CD4-positive, alpha-beta T cell (primary cell): ENCODE measurements at places on chromosomes 7 and 10. TPM values are rescaled to one million over a fixed set of nuclear protein-coding genes. Genes with fewer than 3 reads are reported as not detected.
A peak's percentile ranks its signal among the peaks of the same experiment; 100 is the strongest.

AKR1C8 gene
- 0.28 TPM for total RNA-seq

DNA sequence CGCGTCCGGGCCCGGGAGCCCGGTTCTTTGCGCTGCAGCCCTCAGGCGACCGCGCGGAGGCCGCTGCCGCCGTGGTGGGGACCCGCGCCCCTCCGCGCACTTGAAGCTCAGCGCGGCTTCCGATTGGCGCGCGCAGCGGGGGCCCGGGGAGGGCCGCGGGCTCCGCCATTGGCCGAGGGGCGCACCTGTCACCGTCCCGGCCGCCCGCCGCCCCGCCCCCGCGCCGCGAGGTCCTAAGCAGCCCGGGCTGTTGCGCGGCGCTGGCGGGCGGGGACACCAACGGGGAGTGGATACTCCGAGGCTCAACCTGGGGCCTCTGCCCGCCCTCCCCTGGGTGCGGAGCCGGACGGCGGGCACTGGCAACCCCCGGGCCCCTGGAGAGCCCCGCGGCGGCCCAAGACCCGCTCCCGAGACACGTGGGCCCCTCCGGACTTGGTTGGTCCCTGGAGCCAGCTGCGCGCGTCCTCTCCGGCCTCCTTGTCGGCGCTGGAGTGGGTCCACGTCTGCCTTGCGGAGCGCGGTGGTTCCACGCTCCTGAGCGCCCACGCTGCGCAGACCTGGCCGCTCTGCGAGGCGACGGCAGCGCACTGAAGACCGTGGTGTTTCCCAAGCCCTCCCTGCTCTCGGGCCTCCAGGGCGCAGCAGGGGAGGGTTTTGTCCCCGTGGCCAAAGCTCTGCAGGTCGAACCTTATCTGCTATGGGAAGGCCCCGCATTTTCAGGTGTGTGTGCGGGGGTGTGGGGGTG, at the start of gene MNX1:
TSS of gene MNX1 (minus strand) at position 76 of the 745 bp plus-strand sequence. CDS start 313 bp downstream, outside the sequence.
- peaks cover 76% of the 10 kb centered on the region for H3K27me3 ChIP-seq
- no peak within 1 kb of the TSS for H3K27ac ChIP-seq
- H3K4me3 ChIP-seq: peak within 1 kb of the TSS; percentile 28
- H3K36me3 ChIP-seq: no peaks in the 10 kb centered on the region
- DNase-seq: peak; percentile 34
- H3K4me1 ChIP-seq: peaks cover 18% of the 10 kb centered on the region

PGAM2 gene
- total RNA-seq: 1.8 TPM

DNA sequence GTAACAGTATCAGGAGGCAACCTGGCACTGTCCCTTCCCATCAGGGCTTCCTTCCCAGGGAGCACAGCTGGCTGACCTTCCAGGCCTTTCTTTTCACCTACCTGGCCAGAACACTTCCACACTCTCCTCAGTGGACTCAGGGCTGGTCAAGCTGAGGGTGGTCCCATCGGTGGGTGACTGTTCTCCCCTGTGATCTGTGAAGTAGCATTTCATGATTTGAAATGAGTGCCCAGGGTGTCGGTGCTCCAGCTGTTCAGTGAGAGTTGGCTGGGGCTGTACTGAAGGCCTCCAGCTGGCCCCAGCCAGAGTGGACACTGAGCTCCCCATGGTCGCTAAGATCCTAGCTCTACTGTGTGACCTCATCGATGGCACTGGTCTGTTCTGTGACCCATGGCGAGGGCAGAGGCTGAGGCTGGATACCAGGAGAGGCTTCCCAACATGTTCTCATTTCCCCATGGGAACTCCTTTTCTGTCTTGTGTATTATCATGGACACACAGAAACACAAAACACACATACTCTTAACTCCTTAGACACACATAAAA, at the start of gene FAM170B:
TSS of gene FAM170B (minus strand) at position 316 of the 543 bp plus-strand sequence. CDS start at position 213, 103 bp downstream.
- DNase-seq: no peak
- H3K36me3 ChIP-seq: no peaks in the 10 kb centered on the region
- H3K4me1 ChIP-seq: no peaks in the 10 kb centered on the region
- no peak within 1 kb of the TSS for H3K4me3 ChIP-seq
- H3K27ac ChIP-seq: no peak within 1 kb of the TSS
- H3K27me3 ChIP-seq: no peaks in the 10 kb centered on the region

TCAF2 gene
- total RNA-seq: 30.2 TPM

GRCh38 chr10:93856349-93857145, 37.2 kb upstream of the SLC35G1 start:
- peaks cover 3% of the 10 kb centered on the region for H3K27me3 ChIP-seq
- no peak overlapping the region for H3K4me3 ChIP-seq
- H3K36me3 ChIP-seq: no peaks in the 10 kb centered on the region
- H3K27ac ChIP-seq: no peak overlapping the region
- no peak for DNase-seq

GRCh38 chr10:118333871-118334270, 8.3 kb downstream of the FAM204A start:
- no peaks in the 10 kb centered on the region for H3K27me3 ChIP-seq
- H3K27ac ChIP-seq: no peak overlapping the region
- DNase-seq: no peak
- H3K4me1 ChIP-seq: no peaks in the 10 kb centered on the region
- no peak overlapping the region for H3K4me3 ChIP-seq
- peaks cover 65% of the 10 kb centered on the region for H3K36me3 ChIP-seq

GIMAP2 gene
- 65.1 TPM for total RNA-seq

DNA sequence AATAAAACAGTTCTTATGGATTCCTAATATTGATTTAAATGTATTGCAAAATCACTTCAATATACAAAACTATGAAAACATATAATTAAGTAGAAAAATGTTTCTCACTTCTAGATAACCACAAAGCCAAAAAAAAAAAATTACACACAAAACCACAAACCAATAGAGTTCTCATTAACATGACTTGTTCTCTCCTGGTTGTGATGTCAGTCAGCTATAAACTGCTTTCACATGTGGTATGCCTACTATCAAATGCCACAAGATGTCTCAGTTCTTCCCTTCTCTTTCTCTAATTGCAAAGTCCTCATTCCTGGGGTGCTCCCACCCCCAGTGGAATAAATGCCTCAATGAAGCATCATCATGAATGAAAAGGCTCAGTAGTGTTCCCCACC, 16.6 kb downstream of the GNAI1 start:
- no peak overlapping the region for H3K4me3 ChIP-seq
- no peaks in the 10 kb centered on the region for H3K36me3 ChIP-seq
- H3K27ac ChIP-seq: no peak overlapping the region
- no peaks in the 10 kb centered on the region for H3K27me3 ChIP-seq

GRCh38 chr7:128233471-128233870, 7.6 kb upstream of the LEP start:
- no peak overlapping the region for H3K27ac ChIP-seq
- no peak overlapping the region for H3K4me3 ChIP-seq
- no peak for DNase-seq
- no peaks in the 10 kb centered on the region for H3K36me3 ChIP-seq

OR2A1 gene
- total RNA-seq: 0.19 TPM

GRCh38 chr7:51080216-51080615, 236.4 kb downstream of the COBL start:
- H3K27me3 ChIP-seq: no peaks in the 10 kb centered on the region
- no peaks in the 10 kb centered on the region for H3K4me1 ChIP-seq
- H3K4me3 ChIP-seq: no peak overlapping the region
- no peak overlapping the region for H3K27ac ChIP-seq
- no peak for DNase-seq
- no peaks in the 10 kb centered on the region for H3K36me3 ChIP-seq

EBLN1 gene
- total RNA-seq: not detected

WDFY4 gene
- total RNA-seq: 2.5 TPM

DNA sequence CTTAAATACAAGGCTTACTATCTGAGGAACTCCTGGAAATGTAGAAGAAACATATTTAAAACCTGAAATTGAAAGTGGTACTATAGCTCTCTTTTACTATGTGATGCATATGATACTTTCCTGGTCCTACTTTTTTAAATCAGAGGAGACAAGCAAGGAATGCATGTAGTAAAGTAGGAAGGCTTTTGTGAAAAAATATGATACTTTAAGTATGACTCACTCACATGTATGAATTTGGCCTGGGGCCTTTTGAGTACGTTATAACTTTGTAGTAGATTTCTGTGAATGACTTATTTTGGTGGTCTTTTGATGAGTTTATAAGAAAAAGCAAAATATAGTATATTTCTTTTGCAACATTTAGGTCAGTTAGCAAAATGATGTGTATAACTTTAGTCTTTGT, 53.8 kb downstream of the TAX1BP1 start:
- H3K36me3 ChIP-seq: peaks cover 61% of the 10 kb centered on the region
- DNase-seq: no peak
- no peaks in the 10 kb centered on the region for H3K4me1 ChIP-seq
- no peak overlapping the region for H3K4me3 ChIP-seq
- H3K27ac ChIP-seq: no peak overlapping the region
- H3K27me3 ChIP-seq: no peaks in the 10 kb centered on the region

GRCh38 chr7:47640265-47640664, 58.4 kb upstream of the TNS3 start:
- no peaks in the 10 kb centered on the region for H3K27me3 ChIP-seq
- H3K36me3 ChIP-seq: no peaks in the 10 kb centered on the region
- DNase-seq: no peak
- H3K4me1 ChIP-seq: no peaks in the 10 kb centered on the region
- H3K4me3 ChIP-seq: no peak overlapping the region
- no peak overlapping the region for H3K27ac ChIP-seq

NUPR2 gene
- total RNA-seq: not detected

DNA sequence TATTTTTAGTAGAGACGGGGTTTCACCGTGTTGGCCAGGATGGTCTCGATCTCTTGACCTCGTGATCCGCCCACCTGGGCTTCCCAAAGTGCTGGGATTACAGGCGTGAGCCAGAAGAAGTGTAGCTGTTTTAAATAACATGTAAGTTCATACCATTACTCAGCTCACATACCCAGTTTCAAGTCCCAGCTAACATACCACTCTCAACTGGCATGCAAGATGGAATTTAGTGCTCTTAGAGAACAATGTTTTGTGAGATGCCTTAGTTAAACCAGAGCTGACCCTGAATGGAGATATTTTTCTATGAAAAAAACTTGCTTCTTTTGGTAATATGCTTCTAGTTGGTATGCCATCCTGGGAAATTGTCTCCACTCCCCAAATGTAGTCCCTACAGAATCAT, 37.3 kb downstream of the HBP1 start:
- no peak overlapping the region for H3K27ac ChIP-seq
- DNase-seq: no peak
- H3K36me3 ChIP-seq: peaks cover 90% of the 10 kb centered on the region
- no peaks in the 10 kb centered on the region for H3K27me3 ChIP-seq

GRCh38 chr10:28215930-28216329, 86.9 kb downstream of the MPP7 start:
- DNase-seq: no peak
- H3K4me3 ChIP-seq: no peak overlapping the region
- no peaks in the 10 kb centered on the region for H3K27me3 ChIP-seq
- peaks cover 8% of the 10 kb centered on the region for H3K4me1 ChIP-seq
- no peak overlapping the region for H3K27ac ChIP-seq

GRCh38 chr7:97145068-97145467, 27.6 kb downstream of the SDHAF3 start:
- H3K36me3 ChIP-seq: peaks cover 7% of the 10 kb centered on the region
- DNase-seq: no peak
- H3K4me3 ChIP-seq: no peak overlapping the region
- no peaks in the 10 kb centered on the region for H3K27me3 ChIP-seq
- no peak overlapping the region for H3K27ac ChIP-seq

GRCh38 chr7:20206104-20206896, 10.9 kb downstream of the MACC1 start:
- no peak for DNase-seq
- H3K4me1 ChIP-seq: no peaks in the 10 kb centered on the region
- no peaks in the 10 kb centered on the region for H3K27me3 ChIP-seq

DNA sequence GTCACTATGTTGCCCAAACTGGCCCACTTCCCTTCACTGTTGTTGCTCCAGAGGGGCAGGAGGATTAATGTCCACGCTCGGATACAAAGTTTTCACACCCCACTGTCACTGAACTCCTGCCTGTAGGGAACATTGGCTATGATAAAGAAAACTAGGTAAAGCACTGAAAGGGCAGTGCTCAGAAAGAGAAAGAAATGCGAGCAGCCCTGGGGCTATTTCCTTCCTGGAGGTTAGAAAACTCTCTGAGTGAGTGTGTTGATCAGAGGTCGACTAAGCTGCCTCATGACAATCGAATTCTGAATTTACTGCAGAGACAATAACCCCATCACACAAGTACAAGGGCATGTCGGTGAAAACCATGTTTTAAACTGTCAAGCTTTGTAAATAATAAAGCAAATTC, 227.2 kb upstream of the PITRM1 start:
- H3K27me3 ChIP-seq: no peaks in the 10 kb centered on the region
- no peak overlapping the region for H3K27ac ChIP-seq
- H3K4me1 ChIP-seq: no peaks in the 10 kb centered on the region
- no peak overlapping the region for H3K4me3 ChIP-seq
